ENCODE measurements at places on chromosomes 12 and 14.

GRCh38 chr12:108657130-108657745, 23.5 kb upstream of the SELPLG start:
- no peak for DNase-seq

DNA sequence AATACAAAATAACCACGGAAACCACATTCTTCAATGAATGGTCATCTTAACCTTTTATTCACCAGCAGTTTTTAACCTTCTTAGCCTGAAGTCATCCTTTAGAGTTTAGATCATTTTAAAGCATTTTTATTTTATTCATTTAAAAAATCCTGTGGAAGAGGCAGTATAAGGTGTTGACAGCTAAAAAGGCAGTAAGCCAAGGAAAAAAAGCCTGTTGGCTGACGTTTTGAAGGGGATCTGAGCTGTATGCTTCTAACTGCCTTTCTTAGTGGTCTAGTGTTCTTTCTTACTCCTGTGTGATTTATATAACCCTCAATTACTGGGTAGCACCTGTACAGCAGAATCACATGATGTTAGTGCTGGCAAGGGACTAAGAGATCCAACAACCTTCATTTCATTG, 438.3 kb upstream of the SEL1L start:
- no peak for DNase-seq

DNA sequence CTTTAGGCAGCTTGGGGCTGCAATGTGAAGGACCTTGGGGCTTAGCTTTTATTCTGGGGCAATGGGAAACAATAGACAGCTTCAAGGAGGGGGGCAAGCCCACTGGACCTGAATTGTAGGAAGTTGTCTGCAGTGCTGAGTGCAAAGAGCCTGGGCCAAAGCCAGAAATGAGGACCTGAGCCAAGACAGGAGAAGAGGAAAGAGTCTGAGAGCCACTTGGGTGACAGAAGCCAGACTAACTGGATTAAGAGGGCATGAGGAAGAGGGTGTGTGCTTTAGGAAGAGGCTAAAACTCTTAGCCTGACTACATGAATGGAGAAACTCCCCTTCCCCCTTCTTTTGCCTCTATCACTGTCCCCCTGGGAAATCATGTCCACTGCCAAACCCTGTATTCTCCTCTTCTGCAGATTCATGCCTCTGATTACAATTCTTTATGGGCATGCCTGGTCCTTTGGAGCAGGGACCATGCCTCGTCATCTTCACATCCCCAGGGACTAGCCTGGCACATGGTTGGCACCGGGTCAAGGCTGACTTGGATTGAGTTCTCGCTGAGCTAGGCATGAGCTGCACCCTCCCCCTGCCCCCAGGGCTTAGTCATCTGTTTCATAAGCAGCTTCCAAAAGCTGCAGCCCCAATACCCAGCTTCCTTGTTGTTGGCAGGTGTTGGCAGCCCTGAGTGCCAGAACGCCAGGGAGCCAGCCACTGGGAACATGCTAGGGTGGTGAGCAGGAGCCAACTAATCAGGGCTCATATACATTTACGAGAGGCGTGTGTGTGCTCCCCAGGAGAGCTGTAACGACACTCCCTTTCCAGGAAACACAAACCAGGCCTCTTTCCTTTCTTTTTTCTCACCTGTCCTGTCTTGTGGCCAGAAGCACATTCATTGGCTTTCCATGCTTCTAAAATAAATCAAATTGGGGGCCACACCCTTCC, 27.7 kb upstream of the JDP2 start:
- no peak for DNase-seq

DNA sequence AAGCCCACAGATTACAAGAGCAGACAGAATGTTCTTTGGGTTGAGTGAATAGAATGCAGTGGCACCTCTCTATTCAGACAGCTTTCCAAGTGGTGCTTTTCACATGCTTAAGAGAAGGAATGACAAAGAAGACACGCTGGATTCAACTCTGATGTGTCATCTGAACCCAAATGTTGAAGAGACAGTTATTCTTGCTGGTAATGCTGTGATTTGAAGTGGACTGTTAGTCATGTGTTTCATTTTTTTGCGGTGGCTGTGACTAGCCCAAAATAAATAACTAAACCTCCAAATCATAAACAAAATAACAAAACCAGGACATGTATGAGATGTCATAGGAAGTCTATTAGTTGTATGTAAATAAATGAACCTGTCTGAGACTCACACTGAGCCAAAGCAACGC, 391.8 kb upstream of the PRICKLE1 start:
- DNase-seq, result no peak

DNA sequence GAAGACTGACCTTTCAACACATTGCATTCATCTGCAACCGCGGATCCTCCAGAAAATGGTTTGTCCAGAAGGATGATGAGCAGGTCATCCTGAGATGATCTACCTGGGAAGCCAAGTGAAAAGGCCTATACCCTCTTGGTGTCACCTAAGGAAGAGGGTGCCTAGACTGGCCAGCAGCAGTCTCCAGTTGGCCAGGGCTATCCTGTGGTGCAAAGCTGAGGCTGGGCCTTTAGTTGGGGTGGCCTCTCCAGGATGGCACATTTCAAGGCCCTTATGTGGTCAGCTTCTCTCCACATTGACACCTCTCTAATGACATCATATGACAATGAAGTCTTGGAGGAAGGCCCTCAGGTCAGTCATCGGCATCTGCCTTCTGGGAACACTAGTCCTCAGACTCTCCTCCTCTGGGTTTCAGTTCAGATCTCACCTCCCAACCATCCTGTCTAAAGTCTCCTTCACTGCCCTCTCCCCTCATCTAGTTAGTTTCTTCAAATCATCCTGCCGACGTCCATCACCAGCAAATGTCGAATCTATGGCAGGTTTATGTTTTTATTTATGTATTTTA, 3.3 kb upstream of the SLC22A17 start:
- no peak for DNase-seq

GRCh38 chr14:59629444-59630287, 53.1 kb upstream of the CCDC175 start:
- no peak for DNase-seq

- DNase-seq, result no peak
Measured at GRCh38 chr12:132477017-132477702, 12.8 kb upstream of the FBRSL1 start.

Measured in stimulated activated CD4-positive, alpha-beta T cell treated with anti-CD3 and anti-CD28 coated beads, TNF-alpha, amount 100 ng/mL, for 1 hour (primary cell).